ENCODE measurements at places on chromosomes 12 and 14. TPM values are rescaled to one million over a fixed set of nuclear protein-coding genes. Genes with fewer than 3 reads are reported as not detected.

SLC6A15 gene
- polyA plus RNA-seq, result 0.82 TPM

SPIC gene
- polyA plus RNA-seq, result not detected

DNA sequence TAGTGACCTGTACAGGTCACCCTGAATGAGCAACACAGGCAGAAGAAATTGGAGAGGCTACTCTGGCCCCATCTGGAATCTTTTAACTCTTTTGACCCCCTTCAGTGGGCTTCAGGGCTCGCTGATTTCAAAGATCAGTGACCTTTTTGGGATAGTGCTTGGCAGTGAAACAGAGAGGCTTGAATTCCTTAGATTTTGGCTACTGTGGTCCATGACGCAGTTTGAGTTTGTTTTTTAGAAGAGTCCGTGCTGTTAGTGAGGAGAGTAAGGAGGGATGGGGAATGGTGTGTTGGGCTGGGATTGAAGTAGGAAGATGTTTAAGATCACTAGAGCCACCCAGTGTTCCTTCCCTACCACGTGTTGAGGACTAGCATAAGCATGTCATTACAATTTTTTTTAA is 16.5 kb downstream of the TMEM30B start:
- DNase-seq, result no peak

DNA sequence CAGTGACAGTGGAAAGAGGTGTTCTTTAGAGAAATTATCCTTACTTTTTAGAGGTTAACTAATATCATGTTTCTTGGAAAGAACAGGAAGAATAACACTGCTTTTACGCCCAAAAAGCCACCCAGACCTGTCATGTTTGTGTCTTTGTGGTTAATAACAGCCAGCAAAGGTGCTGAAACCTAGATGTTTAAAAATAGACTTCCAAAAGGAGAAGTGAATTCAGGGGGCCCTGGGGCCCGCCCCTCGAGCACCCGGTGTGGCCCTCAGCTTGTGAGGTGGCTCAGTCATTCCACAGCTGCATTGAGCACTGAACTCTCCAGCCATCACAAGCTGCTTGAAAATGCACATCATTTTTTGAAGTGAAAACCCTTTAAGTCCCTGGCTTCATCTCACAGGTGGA is 20.8 kb upstream of the AMN start:
- DNase-seq, result no peak

- DNase-seq, result no peak
Observed at GRCh38 chr14:104938436-104938835, 13.8 kb downstream of the PLD4 start.

DNA sequence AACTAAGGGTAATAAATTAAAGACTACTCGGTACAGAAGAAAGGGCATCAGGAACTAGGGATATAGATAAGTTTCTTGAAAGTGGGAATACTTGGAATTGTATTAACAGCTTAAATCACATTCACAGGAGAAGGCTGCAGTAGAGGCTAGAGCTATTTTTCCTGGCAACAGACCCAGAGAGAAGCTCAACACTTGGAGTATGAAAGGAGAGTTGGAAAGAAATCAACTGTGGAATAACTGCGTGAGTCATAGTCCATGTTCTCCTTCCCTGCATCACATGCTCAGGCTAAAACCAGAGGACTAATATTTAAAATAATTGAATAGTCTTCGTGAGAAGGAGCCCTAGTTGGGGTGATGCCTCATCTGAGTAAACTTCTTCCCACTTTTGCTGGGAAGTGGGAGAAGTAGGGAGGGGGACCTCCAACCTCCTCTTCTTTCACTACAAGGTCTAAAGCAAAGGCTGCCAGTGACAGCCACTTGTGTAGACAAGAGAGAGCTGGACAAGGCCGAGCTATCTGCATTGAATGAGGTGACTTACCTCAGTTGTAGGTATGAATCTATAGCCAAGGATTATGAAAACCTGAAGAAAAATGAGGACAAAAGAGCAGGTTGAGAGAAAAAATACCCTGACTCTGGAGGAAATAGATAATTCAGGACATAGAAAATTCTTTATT is 32.7 kb downstream of the DYRK2 start:
- no peak for DNase-seq

MYBPC1 gene
- not detected for polyA plus RNA-seq

DNA sequence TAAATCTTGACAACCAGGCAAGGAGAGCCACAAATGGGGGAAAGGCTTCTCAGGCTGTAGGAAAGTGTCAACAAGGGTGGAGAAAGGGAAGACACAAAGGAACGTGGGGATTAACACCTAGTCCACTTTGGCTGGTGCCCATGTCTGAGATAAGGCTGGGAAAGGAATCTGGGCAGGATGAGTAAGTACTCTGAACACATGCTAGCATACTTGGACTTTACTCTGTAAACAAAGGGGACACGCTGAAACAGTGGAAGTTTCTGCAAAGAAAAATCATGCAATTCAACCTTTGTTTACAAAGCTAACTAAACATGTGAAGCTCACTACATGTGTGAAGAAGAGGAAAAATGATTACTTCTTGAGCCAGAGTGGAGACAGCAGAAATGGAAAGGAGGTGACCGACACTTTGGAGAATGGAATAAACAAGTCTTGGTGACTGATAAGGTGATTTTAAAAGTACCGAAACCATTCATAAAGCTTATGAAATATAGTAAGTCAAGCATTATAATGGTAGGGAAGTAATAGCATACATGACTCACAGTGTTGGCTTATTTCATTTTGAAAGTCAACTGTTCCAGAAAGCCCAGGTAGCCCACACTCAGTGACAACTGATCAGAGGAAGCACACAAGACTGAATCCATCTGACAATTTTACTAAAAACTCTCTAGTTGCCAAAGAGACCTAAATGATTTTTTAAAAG is 13.2 kb downstream of the CPNE8 start:
- DNase-seq, result no peak

DNA sequence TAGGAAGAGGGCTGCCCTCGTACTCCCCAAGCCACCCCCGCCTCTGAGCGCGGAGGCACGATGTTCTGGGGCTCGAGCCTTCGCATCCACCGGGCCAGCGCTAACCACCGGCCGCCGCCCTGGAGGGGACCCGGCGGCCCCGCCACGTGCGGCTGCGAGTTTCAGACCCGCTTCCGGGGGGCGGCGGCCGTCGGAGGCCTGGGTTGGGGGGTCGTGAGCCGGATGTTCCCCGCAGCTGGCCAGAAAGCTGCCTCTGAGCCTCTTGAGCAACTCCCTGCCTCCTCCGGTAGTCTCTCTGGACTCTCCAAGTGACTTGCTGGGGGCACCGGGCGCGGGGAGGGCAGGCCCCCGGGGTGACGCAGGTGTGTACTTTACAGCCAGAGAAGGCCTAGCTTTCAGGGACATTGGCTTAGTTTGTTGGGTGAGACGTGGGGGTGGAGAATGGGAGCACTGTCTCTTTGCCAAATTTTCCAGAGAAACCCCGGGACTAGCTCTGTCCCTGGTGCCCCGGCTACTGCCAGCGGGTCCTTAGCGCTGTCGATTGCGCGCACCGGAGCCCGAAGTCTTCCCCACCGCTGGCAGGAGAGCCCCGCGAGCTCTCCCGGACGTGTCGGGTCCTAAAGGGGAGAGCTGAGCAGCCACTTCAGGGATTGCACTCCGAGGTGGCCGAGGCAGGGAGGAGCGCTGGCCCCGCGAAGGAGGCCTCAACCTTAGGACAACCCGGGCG is 15.6 kb downstream of the OTX2 start:
- no peak for DNase-seq

GRCh38 chr12:57340104-57340503 is 89.1 kb upstream of the STAC3 start:
- peak; percentile 38 for DNase-seq

- DNase-seq, result no peak
Observed at GRCh38 chr12:80943338-80943737, 5.6 kb upstream of the LIN7A start.

DNA sequence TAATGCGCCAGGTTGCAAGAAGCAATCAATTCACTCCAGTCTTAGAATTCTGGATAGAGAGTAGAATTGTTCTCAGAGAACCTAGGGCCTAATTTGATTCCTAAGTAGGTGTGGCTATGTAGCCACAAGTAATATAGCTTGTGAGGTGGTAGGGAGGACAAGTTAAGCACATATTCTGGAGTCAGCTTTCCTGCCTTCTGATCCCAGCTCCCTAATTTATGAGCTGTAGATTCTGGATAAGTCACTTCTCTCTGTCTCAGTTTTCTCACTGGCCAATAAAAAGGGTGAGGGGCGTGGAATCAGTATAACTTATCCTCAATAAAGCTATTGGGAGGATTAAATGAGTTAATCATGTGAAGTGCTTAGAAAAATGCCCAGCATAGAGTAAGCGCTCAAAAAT is 3.0 kb upstream of the SNW1 start:
- peak; percentile 3 for DNase-seq

DNA sequence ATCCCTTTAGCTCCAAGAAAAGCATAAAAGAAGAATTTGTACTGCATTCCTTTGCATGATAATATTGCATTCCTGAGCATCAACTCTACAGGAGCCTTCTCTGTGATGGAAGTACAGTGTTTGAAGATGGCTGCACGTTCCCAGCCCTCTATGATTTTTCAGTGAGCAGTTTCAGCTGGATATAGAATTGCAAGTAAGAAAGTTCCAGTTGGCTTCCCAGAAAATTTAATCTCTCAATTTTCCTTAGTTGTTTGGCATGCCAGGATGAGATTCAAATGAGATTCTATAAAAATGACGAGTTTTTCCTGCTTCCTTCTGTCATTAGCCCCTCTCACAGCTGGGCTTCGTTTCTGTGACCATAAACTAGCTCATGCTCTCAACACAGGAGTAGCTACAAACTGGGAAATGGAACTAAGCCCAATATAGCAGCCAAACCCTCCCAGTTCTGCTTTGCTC is 109.9 kb downstream of the TTC8 start:
- DNase-seq, result peak; percentile 20

- no peak for DNase-seq
Observed at GRCh38 chr14:99995700-99996356, 69.4 kb upstream of the EVL start.

DNA sequence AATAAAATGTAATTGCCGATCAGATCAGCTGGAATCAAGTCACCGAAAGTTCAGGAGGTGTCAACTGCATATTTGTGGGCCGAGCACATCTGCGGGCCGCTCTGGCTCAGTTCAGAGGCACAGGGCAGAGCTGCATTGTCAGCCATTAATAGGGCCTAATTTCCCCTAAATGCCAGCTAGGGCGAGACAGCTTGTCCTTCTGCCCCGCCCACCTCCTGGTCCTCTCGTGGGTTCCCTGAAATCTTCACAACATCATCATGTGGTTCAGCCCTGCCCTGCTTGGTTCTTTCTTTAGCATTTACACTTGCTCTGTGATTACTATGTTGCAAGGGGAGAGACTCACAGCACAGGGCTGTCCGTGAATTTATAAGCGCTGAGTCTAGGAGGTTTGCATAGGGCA is 148.9 kb downstream of the CHST11 start:
- no peak for DNase-seq

DNA sequence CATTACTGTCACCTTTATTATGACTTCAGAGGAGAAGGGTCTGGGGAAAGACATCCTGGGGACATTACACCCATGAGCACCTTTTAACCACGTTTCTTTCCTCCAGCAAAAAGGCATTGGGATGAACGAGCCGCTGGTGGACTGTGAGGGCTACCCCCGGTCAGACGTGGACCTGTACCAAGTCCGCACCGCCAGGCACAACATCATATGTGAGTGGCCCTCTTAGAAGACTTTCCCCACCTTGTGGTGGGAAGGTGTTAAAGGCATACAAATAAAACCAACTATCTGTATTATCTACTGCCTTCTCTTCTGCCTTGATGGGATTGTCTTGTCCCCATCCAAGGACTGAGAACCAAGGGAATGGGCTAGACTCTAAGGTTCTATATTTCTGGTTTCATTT is 6.0 kb downstream of the PSMD9 start:
- no peak for DNase-seq

EID3 gene
- 3.7 TPM for polyA plus RNA-seq

SYNDIG1L gene
- 0.12 TPM for polyA plus RNA-seq

DLK1 gene
- polyA plus RNA-seq, result 16.2 TPM

DNA sequence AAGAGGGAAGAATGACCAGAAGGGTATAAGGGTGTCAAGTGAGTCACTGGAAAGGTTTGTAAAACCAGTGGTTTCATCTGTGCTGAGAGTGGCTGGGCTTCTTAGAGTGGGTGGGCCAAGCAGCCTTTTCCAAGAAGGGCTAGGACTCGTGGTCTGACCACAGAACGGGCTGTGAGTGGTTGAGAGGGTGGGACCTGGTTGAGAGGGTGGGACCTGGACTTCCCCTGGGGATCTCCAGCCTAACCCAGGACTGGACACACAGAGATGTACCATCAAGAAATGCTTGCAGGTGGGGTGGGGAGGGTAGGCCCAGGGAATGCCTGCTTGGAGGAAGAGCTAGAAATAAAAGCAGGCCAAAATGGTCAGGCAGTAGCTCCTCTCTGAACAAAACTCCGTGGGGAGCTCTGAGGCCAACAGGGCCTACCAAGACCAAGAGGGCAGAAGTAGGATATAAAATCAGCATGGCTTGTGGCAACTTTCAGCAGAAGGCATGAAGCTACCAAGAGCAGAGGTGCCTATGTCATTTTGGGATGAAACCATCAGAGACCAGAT is 140.5 kb downstream of the FOXN3 start:
- no peak for DNase-seq

DNA sequence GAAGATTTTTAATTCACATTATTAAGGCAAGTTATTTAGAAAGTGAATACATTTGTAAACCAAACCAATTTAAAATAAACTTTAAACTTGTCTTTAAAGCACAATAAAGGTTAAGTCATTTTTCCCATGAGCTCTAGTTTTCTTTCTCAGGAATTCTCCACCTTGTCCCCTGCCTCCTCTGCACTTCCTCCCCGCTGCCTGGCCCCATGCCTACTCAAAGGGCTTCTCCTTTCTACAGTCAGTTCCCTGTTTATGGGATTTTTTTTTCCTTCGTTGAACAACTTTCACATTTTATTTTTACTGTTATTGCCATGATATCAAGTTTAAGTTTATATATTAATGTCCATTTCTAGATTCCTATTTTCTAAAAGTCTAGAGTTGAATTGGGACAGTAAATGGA is 223.0 kb downstream of the SLC25A21 start:
- DNase-seq, result no peak

GYS2 gene
- 0.10 TPM for polyA plus RNA-seq

GPR135 gene
- 4.0 TPM for polyA plus RNA-seq

DNA sequence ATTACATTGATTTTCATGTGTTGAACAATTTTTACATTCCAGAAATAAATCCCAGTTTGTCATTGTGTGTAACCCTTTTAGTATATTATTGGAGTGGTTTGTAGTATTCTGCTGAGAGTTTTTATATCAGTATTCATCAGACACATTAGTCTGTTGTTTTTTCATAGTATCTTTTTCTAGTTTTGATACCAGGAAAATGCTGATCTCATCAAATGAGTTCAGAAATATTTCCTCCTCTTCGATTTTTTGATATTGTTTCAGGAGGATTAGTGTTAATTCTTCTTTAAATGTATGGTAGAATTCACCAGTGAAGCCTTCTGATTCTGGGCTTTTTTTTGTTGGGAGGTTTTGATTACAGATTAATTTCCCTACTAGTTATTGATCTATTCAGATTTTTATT is 15.3 kb downstream of the CLEC6A start:
- no peak for DNase-seq
